ENCODE measurements at places on chromosomes 12 and 14.

- DNase-seq: no peak
Observed at GRCh38 chr12:107655281-107656065, 30.1 kb upstream of the PWP1 start.

DNA sequence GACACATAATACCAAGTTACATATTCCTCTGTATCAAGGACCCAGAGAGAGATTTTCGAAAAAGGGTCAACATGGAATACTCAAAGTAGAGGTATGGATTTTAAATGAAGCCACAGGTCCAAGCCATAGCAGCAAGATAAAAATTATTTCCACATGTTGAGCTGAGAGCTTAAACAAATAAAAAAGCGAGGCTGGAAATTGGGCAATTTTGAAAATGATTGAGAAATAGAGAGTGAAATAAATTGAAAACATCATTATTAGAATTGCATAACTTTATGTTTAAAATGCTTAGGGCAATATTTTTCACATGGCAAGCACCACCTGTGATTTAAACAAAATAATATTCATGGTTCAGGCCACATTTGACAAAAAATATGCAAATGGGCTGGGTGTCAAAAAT lies 1251.0 kb upstream of the USP15 start:
- no peak for DNase-seq

- no peak for DNase-seq
Observed at GRCh38 chr12:62738616-62739015, 196.3 kb downstream of the PPM1H start.

DNA sequence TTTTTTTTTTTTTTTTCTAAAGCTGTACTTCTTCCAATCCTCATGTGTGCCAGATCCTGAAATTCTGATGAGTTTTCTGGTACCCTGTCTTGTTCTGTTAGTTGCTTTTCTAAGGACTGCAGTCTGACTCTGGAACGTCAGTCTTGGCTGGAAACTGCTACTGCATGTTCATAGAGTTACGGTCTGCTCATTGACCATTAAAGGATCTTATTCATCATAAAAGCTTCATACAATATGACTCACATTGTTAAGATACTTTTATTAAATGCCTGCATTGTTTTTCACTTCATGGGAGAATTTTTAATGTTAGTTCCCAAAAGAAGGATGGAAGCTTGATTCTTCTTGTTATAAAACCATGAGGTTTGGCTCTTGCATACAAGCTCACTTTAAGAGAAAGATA lies 233.6 kb downstream of the SYT10 start:
- DNase-seq: no peak

GRCh38 chr12:793037-793436 lies 40.7 kb downstream of the WNK1 start:
- DNase-seq: no peak
